ENCODE measurements at places on chromosomes 4 and X.

GRCh38 chr4:119103263-119103662 lies 32.4 kb upstream of the MYOZ2 start:
- no peak for DNase-seq

DNA sequence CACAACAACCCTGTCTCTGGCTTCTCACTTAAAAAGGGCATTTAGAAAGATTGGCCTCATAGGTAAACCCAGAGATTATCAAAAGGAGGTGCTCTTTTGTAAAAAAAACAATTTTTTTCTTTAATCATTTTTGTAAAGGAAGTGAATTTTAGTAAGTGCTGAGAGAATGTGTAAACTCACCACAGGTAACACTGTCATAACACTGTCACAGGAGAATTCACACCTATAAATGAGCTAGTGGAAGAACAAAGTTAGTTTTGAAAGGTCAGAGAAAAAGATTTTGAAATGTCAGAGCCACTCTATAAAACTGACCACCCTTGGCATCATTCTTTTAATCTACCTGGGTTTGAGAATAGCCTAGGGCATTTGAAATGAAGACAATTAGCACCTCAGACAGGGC lies 3.3 kb upstream of the SH2D1A start:
- no peak for DNase-seq

GRCh38 chr4:125750828-125751466 lies 436.2 kb downstream of the FAT4 start:
- DNase-seq: no peak

GRCh38 chr4:180059216-180059881 lies 2183.9 kb upstream of the TENM3 start:
- DNase-seq: no peak

- no peak for DNase-seq
These were observed 76.2 kb upstream of the EOLA2 start for GRCh38 chrX:150014525-150014924.

DNA sequence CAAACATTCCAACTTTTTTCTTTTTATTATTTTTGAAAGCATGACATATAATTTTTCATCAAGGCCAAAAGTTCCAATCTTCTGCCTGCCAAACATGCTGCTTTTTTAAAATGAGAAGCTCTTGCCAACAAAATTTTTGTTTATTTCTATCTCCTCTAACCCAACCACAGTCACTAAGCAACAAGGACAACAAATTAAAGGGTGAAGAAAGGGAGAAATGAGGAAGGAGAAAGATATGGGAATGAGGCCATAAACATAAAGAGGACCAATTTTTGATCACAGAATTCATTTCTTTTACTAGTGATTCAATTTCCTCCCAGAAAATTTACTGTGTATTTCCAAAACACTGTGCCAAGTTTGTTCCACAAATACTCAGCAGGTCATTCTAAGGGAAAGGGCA lies 537.0 kb upstream of the DIAPH2 start:
- DNase-seq: no peak

DNA sequence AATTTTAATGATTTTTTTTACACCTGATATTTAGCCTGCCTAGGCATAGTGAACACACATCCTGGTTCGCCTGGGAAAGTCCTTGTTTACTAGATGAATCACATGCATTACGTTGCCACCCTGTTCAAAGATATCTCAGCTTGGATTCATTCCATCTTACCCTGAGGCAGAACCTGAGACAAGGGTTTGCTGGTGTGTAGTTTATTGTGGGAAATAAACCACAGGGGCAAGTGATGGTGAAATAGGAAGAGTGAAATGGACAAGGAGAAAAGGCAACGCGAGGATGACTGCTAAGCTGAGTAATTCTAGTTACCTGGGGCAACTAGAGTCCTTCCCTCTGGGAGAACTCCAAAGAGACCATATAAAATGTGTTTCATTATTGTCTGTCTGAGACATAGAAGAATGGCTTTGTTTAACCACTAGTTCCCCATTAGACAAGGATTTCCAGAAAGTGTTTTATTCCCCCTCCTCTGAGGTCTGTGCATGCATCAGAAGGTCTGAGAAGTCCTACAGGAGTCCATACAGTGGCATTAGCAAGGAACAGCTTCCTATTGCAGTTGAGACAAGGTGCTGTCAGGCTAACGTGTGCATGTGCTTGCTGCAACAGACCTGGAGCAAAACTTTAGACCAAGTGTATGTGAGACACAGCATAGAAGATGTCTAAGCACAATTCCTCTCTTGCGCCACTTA lies 797.3 kb upstream of the FRG1 start:
- no peak for DNase-seq

- DNase-seq: no peak
These were observed 126.7 kb upstream of the OTUD4 start for GRCh38 chr4:145307120-145307519.

DNA sequence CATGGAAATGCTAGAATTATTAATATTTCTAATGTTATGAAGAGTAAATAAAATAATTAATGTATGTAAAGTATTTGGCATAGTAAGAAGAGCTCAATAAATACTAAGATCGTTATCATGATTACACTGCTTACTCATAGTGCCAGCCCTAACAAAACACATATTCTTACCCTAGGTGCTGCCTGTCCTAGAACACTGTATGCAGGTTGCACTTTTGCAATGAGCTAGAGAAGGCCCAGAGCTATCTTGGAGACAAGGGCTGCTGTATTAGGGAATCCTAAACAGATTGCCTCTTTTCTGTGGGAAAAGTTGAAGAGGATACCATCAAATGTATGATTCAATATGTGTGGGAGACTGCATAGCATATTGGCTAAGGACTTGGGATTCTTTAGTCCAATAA lies 48.0 kb upstream of the TMEM164 start:
- no peak for DNase-seq
